ENCODE measurements at places on chromosomes 12 and 14.

DNA sequence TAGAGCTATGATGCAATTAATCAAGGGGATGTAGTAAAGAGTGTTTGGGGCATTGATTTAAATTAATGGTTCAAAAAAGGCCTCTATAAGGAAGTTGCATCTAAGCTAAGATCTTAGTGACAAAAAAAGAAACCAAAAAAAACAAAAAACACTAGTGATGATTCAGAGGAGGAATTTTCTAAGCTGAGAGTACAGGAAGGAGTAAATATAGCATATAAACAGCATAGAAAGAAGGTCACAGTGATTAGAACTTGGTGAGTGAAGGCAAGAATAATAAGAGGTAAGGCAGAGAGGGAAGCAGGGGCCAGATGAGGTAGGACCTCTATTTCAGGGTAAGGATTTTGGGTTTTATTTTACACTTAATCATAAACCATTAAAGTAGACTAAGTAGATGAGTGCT is 48.0 kb upstream of the PDZRN4 start:
- no peaks in the 10 kb centered on the region for H3K36me3 ChIP-seq
- H3K4me3 ChIP-seq: no peak overlapping the region
- H3K27ac ChIP-seq: no peak overlapping the region
- H3K4me1 ChIP-seq: peaks cover 10% of the 10 kb centered on the region
- DNase-seq: no peak
- no peaks in the 10 kb centered on the region for H3K27me3 ChIP-seq

DNA sequence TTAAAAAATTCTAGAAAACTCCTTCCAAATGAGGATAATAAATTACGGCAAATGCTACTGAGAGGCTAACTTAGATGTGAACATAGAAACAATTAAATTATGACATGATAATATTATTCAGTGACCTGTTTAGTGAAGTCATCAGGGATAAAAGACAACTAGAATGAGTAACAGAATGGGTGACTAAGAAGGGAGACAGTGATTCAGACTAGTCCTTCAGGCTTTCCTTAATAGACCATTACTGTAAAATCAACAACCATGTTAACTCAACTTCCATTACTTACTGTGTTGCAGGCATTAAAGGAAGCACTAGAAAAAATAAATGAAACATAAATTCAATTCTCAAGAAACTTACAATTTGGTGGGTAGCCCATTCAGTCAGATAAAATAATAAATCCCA is 543.9 kb upstream of the LRFN5 start:
- no peaks in the 10 kb centered on the region for H3K27me3 ChIP-seq
- H3K27ac ChIP-seq: no peak overlapping the region
- H3K4me3 ChIP-seq: no peak overlapping the region
- H3K36me3 ChIP-seq: no peaks in the 10 kb centered on the region
- no peaks in the 10 kb centered on the region for H3K4me1 ChIP-seq

GRCh38 chr12:117816-118345 is 51.3 kb downstream of the IQSEC3 start:
- H3K27ac ChIP-seq: no peak overlapping the region
- H3K4me1 ChIP-seq: no peaks in the 10 kb centered on the region
- H3K4me3 ChIP-seq: no peak overlapping the region

DNA sequence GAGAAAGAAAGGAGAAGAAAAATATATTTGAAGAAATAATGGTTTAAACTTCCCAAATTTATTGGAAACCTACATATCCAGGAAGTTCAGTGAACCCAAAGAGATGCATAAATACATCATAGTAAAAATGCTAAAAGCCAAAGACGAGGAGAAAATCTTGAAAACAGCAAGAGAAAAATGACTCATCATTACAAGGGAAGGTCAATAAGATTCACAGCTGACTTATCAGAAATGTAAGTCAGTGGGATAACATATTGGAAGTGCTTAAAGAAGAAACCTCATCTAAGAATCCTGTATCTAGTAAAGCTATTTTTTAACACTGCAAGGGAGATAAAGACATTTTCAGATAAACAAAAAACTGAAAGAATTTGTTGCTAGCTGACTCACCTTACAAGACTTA is 19.9 kb downstream of the RIC8B start:
- H3K4me1 ChIP-seq: no peaks in the 10 kb centered on the region
- no peak overlapping the region for H3K4me3 ChIP-seq
- no peaks in the 10 kb centered on the region for H3K36me3 ChIP-seq
- H3K27me3 ChIP-seq: no peaks in the 10 kb centered on the region

GRCh38 chr12:117727301-117727700 is 241.5 kb downstream of the KSR2 start:
- DNase-seq: no peak
- H3K36me3 ChIP-seq: no peaks in the 10 kb centered on the region
- no peaks in the 10 kb centered on the region for H3K27me3 ChIP-seq
- H3K4me3 ChIP-seq: no peak overlapping the region
- H3K4me1 ChIP-seq: no peaks in the 10 kb centered on the region

All from SJCRH30 (cell line).